ENCODE measurements at places on chromosomes 11 and 22.
A peak's percentile ranks its signal among the peaks of the same experiment; 100 is the strongest.

DNA sequence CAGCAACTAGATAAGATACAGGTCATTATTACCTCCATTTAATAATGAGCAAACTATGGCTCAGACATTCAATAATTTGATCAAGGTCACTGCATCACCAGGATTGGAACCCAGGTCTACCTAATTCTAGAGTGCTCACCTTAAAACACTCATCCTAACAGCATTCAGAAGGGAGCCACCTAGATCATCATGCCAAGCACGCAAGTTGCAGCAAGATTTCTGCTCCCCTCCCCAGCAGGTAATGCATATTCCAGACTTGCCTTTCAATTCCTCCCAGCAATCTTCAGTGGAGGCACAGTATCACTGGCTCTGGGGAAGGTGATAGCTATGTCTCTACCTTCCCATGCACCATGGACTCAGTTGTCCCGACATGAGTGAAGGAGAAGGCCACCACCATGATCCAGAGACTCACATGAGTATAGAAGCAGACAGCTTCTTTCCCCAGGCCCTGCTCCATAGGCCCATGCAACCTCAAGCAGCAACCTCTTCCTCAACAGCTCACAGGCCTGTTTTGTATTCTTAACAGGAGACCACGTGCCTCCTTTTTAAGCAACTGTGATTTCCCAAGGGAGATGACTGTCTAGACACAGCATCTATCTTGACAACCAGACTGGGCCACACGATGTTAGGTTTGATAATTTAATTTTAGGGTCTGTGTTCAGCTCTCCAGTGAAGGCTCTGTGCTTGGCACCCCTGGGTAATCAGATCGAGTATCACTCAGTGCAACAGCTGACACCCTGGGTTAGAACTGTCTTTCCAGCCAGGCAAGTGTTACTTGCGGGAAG lies 36.4 kb downstream of the RAB30 start:
- DNase-seq = no peak

DNA sequence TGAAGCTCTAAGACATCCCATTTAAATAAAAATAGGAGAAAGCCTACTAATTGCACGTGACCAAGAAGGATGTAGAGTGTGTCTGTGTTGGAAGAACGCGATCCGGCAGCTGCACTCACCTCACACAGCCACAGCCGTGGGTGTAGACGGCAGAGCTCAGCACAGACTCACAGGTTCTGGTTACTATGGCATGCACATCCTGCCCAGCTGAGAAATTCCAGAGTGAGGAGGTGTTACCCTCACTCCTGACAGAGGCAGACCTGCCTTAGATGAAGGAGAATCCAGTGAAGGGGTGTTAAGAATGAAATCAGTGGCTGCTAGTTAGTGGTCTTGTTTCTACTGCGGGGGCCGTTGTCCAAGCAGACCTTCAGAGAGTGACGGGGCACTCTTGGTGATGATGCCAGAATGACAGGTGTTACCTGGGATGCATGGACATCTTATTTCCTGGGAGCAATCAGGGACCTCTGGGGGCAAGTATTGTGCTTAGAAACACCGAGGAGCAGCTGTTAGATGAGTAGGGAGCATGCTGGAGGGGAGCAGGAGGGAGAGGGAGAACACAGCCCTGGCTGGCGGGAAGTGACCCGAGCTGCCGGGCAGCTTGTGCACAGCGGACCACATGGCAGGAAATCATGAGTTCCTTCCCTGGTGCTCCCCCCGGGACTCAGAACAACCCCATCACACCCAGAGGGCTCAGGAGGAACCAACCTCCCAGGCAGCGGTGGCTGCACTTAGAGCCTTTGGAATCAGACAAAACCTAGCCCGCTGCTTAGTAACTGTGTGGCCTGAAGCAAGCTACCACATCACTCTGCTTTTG lies 12.3 kb downstream of the KCNJ5 start:
- DNase-seq = no peak

DNA sequence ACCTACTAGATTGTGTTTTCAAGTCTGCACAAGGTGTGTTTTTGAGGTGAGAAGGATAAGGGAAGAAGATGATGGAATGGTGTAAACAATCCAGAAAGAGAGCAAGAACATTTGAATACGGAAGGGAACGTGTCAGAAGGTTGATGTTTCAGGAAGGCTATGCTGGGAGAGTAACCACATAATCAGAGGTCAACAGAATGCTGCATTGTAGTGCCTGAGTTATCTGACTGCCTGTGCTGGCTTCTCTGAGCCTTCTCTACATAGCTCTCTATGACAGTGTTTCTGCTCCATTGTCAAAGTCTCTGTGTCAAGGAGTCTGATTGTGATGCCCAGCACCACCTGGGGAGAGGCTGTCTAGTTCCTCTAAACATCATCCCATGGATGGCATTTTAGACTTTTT lies 74.1 kb downstream of the CYB5R2 start:
- DNase-seq = no peak

GRCh38 chr22:37803639-37804351 lies 3.9 kb upstream of the GCAT start:
- DNase-seq = no peak

DNA sequence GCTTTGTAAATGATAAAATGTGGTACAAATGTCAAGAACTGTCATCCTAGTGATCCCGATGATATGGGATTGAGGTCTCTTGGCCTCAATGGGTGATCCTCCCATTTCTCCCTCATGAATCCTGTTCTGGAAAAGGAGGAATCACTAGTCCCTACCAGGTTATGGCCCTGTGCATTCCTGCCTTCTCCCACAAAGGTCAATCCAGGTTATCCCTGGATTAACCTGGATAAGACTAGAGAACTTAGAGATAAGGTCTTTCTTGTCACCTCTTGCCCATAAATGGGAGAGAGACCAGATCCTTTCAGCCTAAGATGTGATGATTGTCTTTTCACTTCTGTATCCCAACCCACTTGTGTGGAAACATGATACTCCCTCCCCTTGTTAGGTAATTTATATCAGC lies 396.7 kb downstream of the BUD13 start:
- no peak for DNase-seq

DNA sequence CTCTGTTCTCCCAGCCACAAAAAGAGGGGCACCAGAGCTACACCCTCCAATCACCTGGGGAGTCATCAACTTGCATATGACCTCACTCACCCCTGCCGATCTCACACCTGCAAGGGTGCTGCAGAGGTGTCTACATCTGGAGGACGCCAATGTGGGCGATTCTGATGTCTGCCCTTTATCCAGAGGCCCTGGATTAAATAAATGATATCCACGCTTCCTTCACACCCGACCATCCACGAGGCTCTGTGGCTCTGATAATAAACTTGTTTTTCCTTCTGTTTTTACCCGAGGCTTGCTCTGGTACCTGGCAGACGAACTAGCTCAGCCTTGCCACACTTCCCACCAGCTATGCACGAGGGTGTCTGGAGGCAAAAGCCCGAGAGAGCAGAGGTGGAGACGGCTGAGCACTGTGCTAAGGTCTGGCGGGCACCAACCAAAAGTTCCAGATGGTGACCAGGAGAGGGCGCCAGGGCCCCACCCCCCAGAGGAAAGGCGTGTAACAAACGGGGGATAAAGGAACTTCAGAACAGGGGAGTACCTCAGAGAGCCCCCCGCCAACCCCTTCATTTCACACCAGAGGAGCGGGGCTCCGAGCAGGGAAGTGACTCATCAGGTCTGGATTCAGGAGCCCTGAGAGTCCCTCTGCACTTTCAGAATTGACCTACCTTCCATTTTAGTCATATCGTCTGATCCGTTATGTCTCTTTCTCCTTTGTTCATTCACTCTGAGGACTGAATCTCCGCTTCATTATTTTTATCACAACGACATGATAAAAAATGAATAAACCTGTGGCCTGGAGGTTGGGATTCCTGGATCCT lies 13.5 kb downstream of the SCN3B start:
- DNase-seq = peak; percentile 10

- no peak for DNase-seq
These were observed 21.7 kb downstream of the KIAA0930 start for GRCh38 chr22:45218976-45219375.

GRCh38 chr11:73389134-73389525 lies 12.9 kb downstream of the RELT start:
- DNase-seq = no peak

DNA sequence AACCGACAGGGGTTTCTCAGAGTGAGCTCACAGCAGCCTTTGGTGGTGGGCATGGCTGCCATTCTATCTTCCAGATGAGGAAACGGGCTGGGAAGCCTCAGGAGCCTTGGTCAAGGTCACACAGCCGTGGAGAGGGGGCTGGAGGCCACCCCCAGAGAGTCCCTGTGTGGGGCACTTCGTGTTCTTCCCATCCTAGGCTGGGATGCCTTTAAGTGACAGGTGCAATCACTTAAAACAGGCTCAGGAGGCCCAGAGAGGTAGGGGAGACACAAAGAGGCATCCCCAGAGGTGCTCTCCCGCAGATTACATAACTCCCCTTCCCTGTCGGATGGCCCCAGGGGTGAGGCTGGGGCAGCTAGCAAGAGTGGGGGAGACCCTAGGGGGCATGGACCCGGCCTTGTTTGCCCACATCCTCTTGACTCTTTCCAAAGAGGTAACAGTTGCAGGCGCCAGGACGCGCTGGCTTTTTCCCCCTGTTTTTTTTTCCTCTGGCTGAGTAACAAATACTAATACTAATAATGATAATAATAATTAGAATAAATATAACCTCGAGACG lies 17.5 kb upstream of the SHISAL1 start:
- no peak for DNase-seq

- DNase-seq = no peak
These were observed 62.5 kb upstream of the PPARA start for GRCh38 chr22:46087816-46088277.

DNA sequence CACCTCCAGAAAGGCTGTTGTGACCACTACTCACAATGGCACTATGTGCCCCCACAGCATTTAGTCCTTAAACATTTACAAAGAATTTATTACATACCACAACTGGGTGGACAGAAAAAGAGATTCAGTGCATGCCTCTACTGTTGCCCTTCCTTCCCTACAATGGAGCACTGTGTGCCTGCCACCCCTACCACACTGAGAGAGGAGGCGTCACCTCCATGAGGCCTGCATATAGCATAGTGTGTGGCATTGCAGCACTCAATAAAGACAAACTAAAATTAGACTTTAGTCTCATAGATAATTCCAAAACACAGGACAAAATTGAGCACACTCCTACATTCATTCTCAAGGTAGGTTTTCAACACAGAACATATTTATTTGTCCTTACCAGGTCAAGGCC lies 25.8 kb downstream of the THAP12 start:
- DNase-seq = no peak

- DNase-seq = no peak
These were observed 574 bp downstream of the PRSS23 start for GRCh38 chr11:86800960-86801272.

DNA sequence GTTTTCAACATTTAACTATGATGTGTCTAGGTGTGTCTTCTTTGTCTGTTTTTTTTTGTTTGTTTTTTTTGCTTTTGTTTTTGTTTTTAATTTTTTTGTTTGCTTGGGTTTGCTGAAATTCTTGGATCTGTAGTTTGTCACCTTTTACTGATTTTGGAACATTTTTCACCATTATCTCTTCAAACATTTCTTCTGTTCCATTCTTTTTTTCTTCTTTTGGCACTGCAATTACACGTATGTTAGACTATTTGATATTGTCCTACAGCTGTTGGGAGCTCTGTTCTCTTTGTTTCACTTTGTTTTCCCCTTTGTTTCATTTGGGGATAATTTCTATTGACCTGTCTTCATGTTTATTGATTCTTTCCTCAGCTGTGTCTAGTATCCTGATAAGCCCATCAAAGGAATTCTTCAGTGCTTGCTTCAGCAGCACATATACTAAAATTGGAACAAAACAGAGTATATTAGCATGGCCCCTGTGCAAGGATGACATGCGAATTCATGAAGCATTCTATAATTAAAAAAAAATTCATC lies 60.8 kb downstream of the KREMEN1 start:
- DNase-seq = no peak

DNA sequence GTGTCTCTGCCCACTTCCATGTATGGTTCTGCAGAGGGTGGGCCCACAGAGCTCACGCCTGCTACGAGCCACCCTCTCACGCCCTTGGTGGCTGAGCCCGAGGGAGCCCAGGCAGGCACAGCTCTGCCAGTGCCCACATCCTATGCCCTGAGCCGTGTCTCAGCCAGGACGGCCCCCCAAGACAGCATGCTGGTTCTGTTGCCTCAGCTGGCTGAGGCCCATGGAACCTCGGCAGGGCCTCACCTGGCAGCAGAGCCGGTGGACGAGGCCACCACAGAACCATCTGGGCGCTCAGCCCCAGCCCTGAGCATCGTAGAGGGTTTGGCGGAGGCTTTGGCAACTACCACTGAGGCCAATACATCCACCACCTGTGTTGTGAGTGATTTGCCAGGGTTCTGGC lies 64.0 kb downstream of the OTOG start:
- no peak for DNase-seq

- no peak for DNase-seq
These were observed 222.7 kb upstream of the SESN3 start for GRCh38 chr11:95453616-95454171.

- no peak for DNase-seq
These were observed 48.0 kb upstream of the PARVG start for GRCh38 chr22:44132724-44133123.

- no peak for DNase-seq
These were observed 79.1 kb upstream of the TIMP3 start for GRCh38 chr22:32722441-32722840.

- DNase-seq = no peak
These were observed 689 bp downstream of the PDHX start for GRCh38 chr11:34916843-34917770.

GRCh38 chr11:120564573-120565311 lies 53.2 kb downstream of the GRIK4 start:
- no peak for DNase-seq

DNA sequence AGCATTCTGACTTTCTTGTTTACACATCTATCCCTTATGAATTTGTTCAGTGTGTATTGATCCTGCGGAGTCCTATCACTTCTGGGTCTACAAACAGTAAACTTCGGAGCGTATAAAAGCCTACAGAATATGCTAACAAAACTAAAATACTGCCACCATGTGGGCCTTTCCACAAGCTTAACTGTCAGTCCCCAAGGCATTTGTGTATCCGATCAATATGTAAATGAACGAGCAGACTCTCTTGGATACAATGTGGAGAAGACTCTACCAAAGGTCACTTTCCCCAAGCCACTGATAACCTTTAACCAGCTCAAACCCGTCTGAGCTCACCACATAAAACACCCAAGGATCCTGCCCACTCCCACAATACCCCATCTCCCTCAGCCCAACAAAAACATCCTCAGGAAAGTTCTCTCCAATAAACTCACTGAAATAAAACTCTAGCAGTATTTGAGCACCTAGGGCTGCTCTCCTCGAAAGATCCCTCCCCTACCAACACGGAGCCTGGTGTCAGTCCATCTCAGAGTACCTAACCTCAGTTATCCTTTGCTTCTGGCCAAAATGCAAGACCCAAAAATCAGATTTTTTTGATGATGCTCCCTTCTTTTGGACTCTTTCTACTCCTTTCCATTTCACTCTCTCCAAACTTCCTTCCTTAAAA lies 17.8 kb downstream of the ADA2 start:
- DNase-seq = no peak

Measured in stimulated activated CD8-positive, alpha-beta memory T cell treated with anti-CD3 and anti-CD28 coated beads, Interleukin-15, amount 100 ng/mL, for 1 hour (primary cell).